Prostate gland (tissue), 2 donors: ENCODE measurements at places on chromosomes 2 and 18. TPM values are rescaled to one million over a fixed set of nuclear protein-coding genes. Genes with fewer than 3 reads are reported as not detected.

Gene MERTK
- 43.6 TPM for total RNA-seq

Gene GALNT3
- total RNA-seq = 24.5 TPM

Gene LAMA3
- 31.3 TPM for total RNA-seq

Gene NEU2
- total RNA-seq = not detected

Gene IL1R2
- total RNA-seq = 11.4 TPM

Gene ANKRD62
- 4.3 TPM for total RNA-seq

DNA sequence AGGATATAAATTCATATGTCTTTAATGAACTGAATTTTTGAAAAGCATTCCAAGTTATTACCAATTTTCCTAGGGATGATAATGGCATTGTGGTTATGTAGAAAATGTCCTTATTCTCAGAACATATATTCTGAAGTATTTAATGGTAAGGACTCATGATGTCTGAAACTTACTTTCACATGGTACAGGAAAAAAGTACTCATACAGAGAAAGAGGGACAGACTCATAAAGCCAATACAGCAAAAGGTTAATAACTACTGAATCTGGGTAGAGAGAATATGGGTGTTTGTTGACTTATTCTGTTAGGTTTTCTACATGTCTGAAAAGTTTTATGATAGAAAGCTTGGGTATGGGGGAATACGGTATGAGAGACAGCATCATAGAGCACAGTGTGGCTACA, 84.3 kb upstream of the SERTAD2 start:
- DNase-seq = no peak
- no peak overlapping the region for H3K4me3 ChIP-seq
- H3K4me1 ChIP-seq = no peaks in the 10 kb centered on the region
- H3K27me3 ChIP-seq = no peaks in the 10 kb centered on the region
- H3K27ac ChIP-seq = no peak overlapping the region
- no peaks in the 10 kb centered on the region for H3K36me3 ChIP-seq

- no peak overlapping the region for H3K27ac ChIP-seq
- DNase-seq = no peak
- no peaks in the 10 kb centered on the region for H3K27me3 ChIP-seq
- no peak overlapping the region for H3K4me3 ChIP-seq
- H3K4me1 ChIP-seq = no peaks in the 10 kb centered on the region
- no peaks in the 10 kb centered on the region for H3K36me3 ChIP-seq
These were observed 62.8 kb downstream of the MYCN start for GRCh38 chr2:16003152-16003551.

DNA sequence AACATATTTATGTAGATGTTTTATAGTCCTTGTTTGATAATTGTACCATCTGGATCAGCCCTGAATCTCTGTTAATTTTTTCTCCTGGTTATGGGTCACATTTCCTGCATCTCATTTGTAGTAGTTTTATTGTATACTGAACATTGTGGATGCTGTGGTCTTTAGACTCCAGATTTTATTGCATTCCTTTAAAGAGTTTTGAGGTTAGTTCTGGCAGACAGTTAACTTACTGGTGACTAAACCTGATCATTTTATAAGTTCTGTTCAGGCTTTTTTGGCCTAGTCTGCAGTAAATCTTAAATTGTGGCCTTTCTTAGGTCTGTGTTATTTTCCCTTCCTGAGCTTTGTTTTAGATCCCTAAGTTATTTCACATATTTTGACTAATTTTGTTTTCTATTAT, 84.3 kb downstream of the FANCL start:
- no peaks in the 10 kb centered on the region for H3K36me3 ChIP-seq
- H3K4me1 ChIP-seq = no peaks in the 10 kb centered on the region
- H3K4me3 ChIP-seq = no peak overlapping the region
- no peak overlapping the region for H3K27ac ChIP-seq
- DNase-seq = no peak

DNA sequence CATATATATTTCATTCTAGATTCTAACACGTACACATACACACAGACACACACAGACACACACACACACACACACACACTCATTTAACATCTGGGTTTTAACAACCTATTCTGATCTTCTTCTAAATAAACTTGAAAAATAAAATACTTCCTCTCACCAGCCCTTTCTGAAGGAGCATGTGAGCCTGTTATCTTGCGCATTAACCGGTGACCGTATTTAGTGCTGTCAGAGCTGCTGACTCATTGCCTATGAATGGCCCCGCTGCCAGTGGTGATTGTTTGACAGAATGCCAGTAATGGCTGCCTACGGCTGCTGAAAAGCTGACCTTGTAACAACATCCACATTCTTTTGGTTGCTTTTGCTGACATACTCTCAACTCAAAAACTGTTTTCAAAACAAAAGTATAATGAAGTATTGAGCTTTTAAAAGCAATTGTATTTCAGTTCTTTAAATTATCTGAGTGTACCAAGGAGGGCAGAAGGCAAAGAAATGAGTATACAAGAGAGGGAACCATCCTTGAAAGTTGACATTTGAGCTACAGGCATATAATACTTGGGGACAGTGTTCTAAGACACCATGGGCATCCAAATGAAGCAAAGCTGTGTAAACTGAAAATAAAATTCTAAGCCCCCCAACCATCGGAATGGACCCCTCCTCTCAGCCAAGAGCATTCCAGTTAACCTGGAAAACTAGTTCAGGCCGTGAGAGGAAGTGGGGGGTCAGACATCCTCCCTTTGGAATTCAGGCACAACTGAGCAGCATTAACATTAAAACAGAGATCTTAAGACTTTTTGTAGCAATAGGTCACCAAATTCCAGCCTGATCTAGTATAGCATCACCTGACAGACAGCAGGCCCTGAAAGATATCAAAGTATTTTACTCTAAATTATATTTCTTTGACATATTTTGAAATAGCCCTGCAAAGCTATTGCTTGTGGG, 50.2 kb upstream of the DTNA start:
- H3K4me3 ChIP-seq = no peak overlapping the region
- peak overlapping the region; percentile 35 for H3K27ac ChIP-seq
- no peaks in the 10 kb centered on the region for H3K27me3 ChIP-seq
- H3K4me1 ChIP-seq = no peaks in the 10 kb centered on the region
- peak; percentile 15 for DNase-seq

GRCh38 chr2:218125095-218125494, 733 bp upstream of the CXCR2 start:
- H3K27me3 ChIP-seq = no peaks in the 10 kb centered on the region
- no peaks in the 10 kb centered on the region for H3K4me1 ChIP-seq
- DNase-seq = no peak
- H3K4me3 ChIP-seq = no peak overlapping the region

DNA sequence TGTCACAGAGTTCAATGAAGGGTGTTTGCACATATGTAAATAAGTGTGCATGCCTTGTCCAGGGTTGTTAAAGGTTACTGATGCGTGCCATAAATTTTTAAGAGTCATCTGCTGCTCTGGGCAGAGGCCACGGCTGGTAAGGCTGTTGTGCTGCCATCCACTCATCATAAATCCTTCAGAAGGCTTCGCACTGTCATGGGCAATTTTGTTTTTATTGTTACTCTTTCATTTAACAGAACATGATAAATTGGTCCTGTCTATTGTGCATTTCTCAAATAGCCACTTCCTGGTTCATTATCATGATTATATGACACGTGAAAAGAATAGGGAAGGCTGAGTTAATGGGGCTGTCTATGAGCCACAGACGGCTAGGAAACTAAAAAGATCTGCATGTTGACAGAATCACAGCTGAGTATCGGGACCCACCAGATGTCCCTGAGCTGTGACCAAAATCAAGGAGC, 634.3 kb upstream of the SOX11 start:
- no peaks in the 10 kb centered on the region for H3K4me1 ChIP-seq
- H3K4me3 ChIP-seq = no peak overlapping the region
- H3K27ac ChIP-seq = no peak overlapping the region
- H3K27me3 ChIP-seq = no peaks in the 10 kb centered on the region

GRCh38 chr2:38220164-38220563, 144.2 kb upstream of the CYP1B1 start:
- H3K4me1 ChIP-seq = no peaks in the 10 kb centered on the region
- no peak overlapping the region for H3K4me3 ChIP-seq
- H3K36me3 ChIP-seq = no peaks in the 10 kb centered on the region
- H3K27ac ChIP-seq = no peak overlapping the region

DNA sequence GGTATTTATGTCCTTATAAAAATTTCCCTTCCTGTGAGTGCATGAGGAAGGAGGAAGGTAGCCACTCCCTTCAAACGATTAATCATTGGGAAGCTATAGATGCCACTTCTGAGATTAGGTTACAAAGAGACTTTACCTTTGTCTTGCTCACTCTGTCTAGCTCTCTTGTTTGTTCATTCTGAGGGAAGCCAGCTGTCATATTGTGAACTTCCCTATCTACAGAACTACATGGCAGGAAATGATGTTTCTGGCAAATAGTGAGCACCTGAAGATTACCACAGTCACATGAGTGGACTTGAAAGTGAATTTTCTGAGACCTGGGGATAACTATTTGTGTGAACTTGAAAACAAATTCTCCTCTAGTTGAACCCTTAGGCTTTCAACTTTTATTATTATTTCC, 776.8 kb downstream of the CCDC85A start:
- H3K36me3 ChIP-seq = no peaks in the 10 kb centered on the region
- H3K27ac ChIP-seq = no peak overlapping the region
- no peak for DNase-seq
- no peaks in the 10 kb centered on the region for H3K27me3 ChIP-seq
- H3K4me3 ChIP-seq = no peak overlapping the region

GRCh38 chr2:158600155-158600802, 143.5 kb downstream of the PKP4 start:
- H3K4me1 ChIP-seq = no peaks in the 10 kb centered on the region
- no peaks in the 10 kb centered on the region for H3K36me3 ChIP-seq
- peak; percentile 51 for DNase-seq
- no peak overlapping the region for H3K27ac ChIP-seq
- H3K27me3 ChIP-seq = no peaks in the 10 kb centered on the region

DNA sequence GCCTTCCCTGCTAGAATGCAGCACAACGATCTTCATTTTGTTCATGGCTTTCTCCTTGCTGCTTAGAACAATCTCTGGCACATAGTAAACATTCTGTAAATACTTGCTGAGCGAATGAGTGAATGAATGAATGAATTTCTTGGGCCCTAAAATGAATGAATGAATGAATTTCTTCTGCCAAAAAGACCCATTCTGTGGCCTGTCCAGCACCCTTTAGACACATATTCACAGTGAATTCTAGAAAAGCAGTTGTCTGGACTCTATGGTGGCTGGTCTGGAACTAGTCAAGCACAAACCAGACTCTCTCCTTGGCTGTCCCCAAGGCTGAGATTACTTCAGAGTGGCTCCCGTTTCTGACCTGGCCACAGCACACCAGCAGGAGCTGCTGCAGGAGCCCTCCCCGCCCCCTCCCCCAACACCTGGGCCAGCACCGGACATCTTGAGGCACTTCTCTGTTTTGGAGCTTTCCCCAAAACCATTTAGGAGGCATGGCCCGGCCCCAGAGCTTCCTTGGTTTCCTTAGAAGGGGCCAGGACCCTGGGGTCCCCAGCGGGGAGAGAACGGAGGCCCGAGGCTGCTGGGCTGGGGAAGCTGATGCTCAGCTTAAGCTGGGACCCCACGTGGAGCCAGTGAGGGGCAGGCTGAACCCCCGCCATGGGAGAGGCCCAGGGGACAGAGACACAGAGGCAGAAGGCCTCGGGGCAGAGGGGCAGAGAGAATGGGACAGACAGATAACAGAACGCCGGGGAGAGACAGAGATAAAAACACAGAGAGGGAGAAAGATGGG, 159.0 kb downstream of the ZFP36L2 start:
- H3K36me3 ChIP-seq = no peaks in the 10 kb centered on the region
- no peak for DNase-seq
- H3K27me3 ChIP-seq = no peaks in the 10 kb centered on the region
- H3K27ac ChIP-seq = no peak overlapping the region

- no peaks in the 10 kb centered on the region for H3K27me3 ChIP-seq
- H3K36me3 ChIP-seq = no peaks in the 10 kb centered on the region
- H3K4me1 ChIP-seq = no peaks in the 10 kb centered on the region
- H3K4me3 ChIP-seq = no peak overlapping the region
- no peak overlapping the region for H3K27ac ChIP-seq
These were observed 296.5 kb upstream of the THSD7B start for GRCh38 chr2:136468799-136469369.
